ENCODE measurements at places on chromosomes 3 and 15. TPM values are rescaled to one million over a fixed set of nuclear protein-coding genes. Genes with fewer than 3 reads are reported as not detected.
A peak's percentile ranks its signal among the peaks of the same experiment; 100 is the strongest.

DNA sequence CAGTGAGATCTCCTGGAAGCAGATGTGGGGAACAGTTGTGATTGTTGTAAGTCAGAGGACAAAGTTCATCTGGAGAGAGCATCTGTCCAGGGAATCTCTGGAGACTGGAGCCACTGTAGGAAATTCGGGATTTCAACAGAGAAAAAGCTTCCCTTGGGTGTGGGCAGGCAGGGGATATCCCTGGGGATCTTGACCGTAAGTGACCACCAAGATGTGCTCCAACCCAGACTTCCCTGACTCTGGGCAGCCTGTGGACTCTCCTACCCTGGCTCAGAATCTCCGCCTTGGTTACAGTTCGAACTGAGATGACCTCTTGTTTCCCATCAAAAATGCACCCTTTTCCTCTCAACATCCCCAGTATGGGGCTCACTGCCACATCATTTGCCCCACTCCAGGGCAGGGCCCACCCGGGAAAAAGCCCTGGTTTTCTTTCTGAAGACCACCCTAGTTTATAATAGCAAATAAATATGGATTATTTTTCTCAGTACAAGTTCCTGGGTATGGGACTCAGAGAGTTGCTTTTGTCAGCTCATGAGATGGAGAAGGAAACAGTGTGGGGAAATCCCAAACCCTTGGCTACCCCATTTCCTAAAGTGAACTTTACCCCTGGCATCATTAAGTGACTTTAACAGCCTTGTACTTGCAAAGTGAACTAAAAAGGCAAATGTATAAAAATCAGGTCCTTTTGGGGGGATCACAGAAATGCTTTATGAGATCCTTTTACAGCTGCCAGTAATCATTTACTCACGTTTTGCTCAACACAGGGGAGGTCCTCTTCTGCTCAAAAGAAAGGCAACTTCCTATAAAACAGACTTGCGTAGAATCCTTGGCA, 89.9 kb downstream of the CCNL1 start:
- no peak overlapping the region for H3K27ac ChIP-seq
- no peak overlapping the region for H3K4me3 ChIP-seq
- H3K4me1 ChIP-seq: peaks cover 19% of the 10 kb centered on the region
- no peaks in the 10 kb centered on the region for H3K36me3 ChIP-seq

GRCh38 chr3:186097663-186098451, 11.0 kb downstream of the ETV5 start:
- peak overlapping the region; percentile 86 for H3K27ac ChIP-seq
- peaks cover 30% of the 10 kb centered on the region for H3K4me1 ChIP-seq
- H3K36me3 ChIP-seq: peaks cover 2% of the 10 kb centered on the region
- H3K27me3 ChIP-seq: no peaks in the 10 kb centered on the region
- H3K4me3 ChIP-seq: peak overlapping the region; percentile 75

GRCh38 chr15:56765251-56765650, 31.9 kb upstream of the ZNF280D start:
- no peak overlapping the region for H3K27ac ChIP-seq
- DNase-seq: no peak
- H3K4me1 ChIP-seq: peaks cover 12% of the 10 kb centered on the region
- no peaks in the 10 kb centered on the region for H3K27me3 ChIP-seq
- no peak overlapping the region for H3K4me3 ChIP-seq

GRCh38 chr3:25573386-25574171, 91.1 kb downstream of the TOP2B start:
- peaks cover 1% of the 10 kb centered on the region for H3K36me3 ChIP-seq
- peak overlapping the region; percentile 20 for H3K4me3 ChIP-seq
- H3K4me1 ChIP-seq: peaks cover 54% of the 10 kb centered on the region
- no peaks in the 10 kb centered on the region for H3K27me3 ChIP-seq

DNA sequence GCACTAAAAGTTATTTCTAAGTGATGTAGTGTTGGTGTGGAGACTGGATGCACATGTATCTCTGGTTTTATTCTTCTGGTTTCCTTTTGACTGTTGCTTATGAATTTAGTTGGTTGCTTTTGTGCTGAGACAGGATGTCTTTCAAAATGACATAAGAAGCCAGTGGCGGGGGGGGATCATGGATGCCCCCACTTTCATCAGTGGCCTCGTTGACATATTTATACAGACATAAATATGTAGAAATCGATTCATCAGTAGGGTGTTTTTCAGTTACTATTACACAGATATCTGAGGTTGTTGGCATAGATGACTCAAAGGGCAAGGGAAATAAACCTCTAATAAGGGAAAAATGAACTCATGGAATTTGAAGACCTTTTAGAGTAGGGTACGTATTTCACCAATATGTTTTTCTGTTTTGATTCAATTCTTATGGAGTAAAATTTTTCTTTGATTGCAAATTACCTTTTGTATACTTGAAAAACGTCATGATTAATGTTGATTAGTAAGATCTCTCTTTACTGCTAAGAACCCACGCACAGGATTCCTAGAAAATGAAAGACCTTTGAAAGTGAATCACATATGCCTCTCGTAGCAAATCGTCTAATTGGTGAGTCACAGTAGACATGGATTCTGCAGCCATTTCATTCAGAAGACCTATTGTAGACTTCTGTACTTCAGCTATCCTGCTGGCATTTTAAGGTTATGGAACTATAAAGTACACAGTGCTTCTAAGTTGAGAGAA, 97.4 kb upstream of the RBMS3 start:
- H3K27me3 ChIP-seq: no peaks in the 10 kb centered on the region
- H3K4me3 ChIP-seq: no peak overlapping the region

DNA sequence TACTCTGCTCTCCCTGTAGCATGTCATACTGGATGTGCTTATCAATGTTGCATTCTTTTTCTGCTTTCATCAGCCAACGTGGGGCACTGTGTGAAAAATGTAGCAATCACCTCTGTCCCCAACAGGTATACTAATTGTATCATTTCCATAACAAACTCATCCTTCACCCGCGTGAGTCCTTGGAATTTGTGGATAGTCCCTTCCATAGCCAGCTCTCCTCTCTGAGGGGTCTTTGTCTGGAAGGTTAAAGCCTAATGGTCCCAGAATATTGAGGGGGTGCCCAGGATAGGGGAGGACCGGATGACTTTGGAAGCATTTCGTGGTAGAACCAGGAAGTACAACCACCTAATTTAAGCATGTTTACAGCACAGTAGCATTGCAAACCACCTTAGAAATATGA, 124.6 kb downstream of the FOXB1 start:
- no peak overlapping the region for H3K27ac ChIP-seq
- no peak for DNase-seq
- peaks cover 32% of the 10 kb centered on the region for H3K27me3 ChIP-seq
- no peak overlapping the region for H3K4me3 ChIP-seq

DNA sequence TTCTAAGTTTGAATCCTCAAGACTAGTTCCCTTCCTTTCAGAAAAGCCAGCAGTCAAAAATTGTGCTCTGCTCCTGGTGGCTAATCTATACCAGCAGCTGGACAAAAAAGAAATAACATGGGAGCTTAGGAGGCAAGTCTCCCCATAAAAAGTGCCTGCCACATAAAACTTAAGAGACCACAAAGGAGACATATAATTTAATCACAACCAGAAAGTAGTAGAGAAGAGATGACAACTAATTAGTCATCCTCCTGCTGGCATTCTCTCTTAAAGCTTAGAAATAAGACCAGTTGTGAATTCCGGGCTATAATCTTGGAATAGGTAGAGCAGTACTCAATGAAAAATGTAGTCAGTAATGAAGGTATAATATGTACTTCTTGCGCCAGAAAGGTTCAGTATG, 20.2 kb upstream of the IMPG2 start:
- no peaks in the 10 kb centered on the region for H3K4me1 ChIP-seq
- DNase-seq: no peak
- peaks cover 18% of the 10 kb centered on the region for H3K36me3 ChIP-seq
- H3K4me3 ChIP-seq: no peak overlapping the region
- H3K27ac ChIP-seq: no peak overlapping the region

- DNase-seq: no peak
- peaks cover 14% of the 10 kb centered on the region for H3K36me3 ChIP-seq
- peak overlapping the region; percentile 99 for H3K4me3 ChIP-seq
- H3K4me1 ChIP-seq: peaks cover 38% of the 10 kb centered on the region
- H3K27ac ChIP-seq: peak overlapping the region; percentile 98
- H3K27me3 ChIP-seq: no peaks in the 10 kb centered on the region
These were observed 634 bp downstream of the ZMAT3 start for GRCh38 chr3:179071027-179071322.

DNA sequence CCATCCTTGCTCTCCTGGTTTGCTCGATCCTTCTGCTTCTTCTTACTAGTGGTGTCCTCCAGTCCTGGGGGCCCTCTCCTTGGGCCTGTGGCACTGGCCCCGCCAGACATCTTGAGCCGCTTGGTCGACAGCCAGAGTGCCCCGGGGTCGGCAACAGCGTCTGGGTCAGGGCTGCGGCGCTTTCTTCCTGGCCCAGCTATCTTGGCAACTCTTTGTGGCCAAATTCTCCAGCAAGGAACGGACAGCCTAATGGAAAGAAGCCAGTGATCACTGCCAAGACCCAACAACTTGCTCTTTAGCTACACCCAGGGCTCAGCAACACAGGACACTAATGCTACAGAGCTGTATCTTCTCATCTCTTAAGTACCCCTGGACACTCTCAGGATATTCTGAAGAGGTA, 1.6 kb downstream of the USP19 start:
- H3K27ac ChIP-seq: peak overlapping the region; percentile 41
- H3K27me3 ChIP-seq: no peaks in the 10 kb centered on the region
- H3K4me3 ChIP-seq: no peak overlapping the region
- H3K36me3 ChIP-seq: peaks cover 33% of the 10 kb centered on the region
- DNase-seq: no peak

- no peak for DNase-seq
- no peaks in the 10 kb centered on the region for H3K27me3 ChIP-seq
- peak overlapping the region; percentile 93 for H3K27ac ChIP-seq
- H3K4me1 ChIP-seq: peaks cover 17% of the 10 kb centered on the region
- H3K4me3 ChIP-seq: no peak overlapping the region
- H3K36me3 ChIP-seq: peaks cover 1% of the 10 kb centered on the region
These were observed 268.5 kb upstream of the TMC3 start for GRCh38 chr15:81642451-81642990.

GRCh38 chr15:51227940-51228732, 110.3 kb downstream of the CYP19A1 start:
- DNase-seq: no peak
- H3K4me1 ChIP-seq: peaks cover 30% of the 10 kb centered on the region
- no peaks in the 10 kb centered on the region for H3K27me3 ChIP-seq

GRCh38 chr3:107752202-107752990, 229.6 kb downstream of the BBX start:
- H3K4me3 ChIP-seq: no peak overlapping the region
- H3K27ac ChIP-seq: no peak overlapping the region
- no peaks in the 10 kb centered on the region for H3K27me3 ChIP-seq
- no peaks in the 10 kb centered on the region for H3K4me1 ChIP-seq
- H3K36me3 ChIP-seq: peaks cover 5% of the 10 kb centered on the region

DNA sequence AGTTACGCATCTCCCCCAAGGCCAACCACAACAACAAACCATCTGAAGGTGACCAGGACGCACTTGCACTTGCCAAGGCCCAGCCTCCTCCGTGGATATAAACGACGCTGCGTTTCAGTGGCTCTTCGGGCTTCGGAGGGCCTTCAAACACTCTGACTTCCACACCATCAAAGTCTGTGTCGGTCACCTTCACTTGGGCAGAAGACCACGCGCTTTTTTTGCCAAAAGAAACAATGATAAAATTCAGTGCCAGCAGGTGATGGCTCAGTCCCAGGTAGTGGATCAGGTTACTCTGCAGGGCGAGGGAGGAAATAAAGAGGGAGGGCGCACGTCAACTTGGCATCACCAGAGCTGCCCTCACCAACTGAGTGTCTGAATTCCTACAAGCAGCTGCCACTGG, 63.0 kb downstream of the NCEH1 start:
- H3K4me1 ChIP-seq: peaks cover 10% of the 10 kb centered on the region
- H3K27ac ChIP-seq: no peak overlapping the region
- no peak for DNase-seq
- no peak overlapping the region for H3K4me3 ChIP-seq
- no peaks in the 10 kb centered on the region for H3K36me3 ChIP-seq

DNA sequence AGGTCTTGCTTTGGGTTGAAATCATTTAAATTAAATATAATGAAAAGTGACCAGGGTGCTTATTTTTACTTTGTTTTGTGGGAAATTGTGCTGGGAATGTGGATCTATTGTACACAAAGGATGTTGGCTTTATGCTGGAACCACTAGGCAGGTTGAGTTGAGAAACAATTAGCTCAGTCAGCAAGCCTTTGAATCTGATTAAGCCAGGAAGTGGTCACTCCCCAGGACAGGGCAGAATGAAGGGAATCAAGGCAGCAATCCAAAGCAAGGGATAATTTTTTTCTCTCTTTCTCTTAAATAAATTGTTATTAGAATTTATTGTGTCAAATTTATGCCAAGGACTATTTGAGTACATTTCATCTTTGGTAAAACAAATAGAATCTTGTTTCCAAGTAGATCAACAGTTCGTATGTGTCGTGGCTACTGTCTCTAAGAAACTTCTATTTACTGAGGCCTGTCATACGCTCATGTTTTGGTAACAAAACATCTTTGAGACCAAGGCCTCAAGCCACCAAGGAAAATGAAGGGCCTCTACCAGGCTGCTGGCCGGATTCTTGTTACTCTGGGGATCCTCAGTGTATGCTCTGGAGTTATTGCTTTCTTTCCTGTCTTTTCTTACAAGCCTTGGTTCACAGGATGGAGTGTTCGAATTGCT, at the start of gene TMEM212:
Gene TMEM212, plus strand, starts transcription at position 486 of the 655 bp plus-strand sequence. Its CDS starts 35 bp downstream, at position 521.
- H3K27me3 ChIP-seq: no peaks in the 10 kb centered on the region
- H3K4me1 ChIP-seq: peaks cover 70% of the 10 kb centered on the region

DNA sequence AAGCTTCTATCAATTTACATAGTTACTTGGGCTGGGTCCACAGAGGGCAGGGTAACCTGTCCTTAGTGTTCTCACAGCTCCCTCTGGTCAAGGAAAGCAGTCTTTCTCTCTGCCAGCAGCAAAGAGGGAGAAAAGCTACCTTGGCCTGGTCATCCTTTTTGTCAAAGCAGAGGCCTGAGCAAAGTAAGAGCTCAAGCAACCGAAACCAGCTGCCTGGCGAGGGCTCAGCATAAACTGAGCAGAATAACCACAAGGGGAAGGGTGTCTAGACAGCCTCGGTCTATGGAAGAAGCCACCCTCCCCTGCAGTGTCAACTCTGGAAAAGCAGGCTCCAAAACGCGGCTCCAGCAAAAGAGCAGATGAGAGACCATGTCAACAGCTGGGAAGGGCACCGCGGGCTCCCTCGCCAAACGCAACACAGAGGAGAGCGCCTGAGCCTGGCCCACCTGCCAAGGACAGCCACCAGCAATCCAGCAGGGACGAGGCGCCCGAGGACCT, 17.4 kb downstream of the LRIG1 start:
- DNase-seq: no peak
- H3K27ac ChIP-seq: peak overlapping the region; percentile 95
- H3K27me3 ChIP-seq: no peaks in the 10 kb centered on the region
- peaks cover 92% of the 10 kb centered on the region for H3K4me1 ChIP-seq

- H3K4me1 ChIP-seq: peaks cover 7% of the 10 kb centered on the region
- no peaks in the 10 kb centered on the region for H3K27me3 ChIP-seq
- peak; percentile 75 for DNase-seq
- H3K36me3 ChIP-seq: no peaks in the 10 kb centered on the region
- no peak overlapping the region for H3K27ac ChIP-seq
- H3K4me3 ChIP-seq: no peak overlapping the region
These were observed 97.6 kb upstream of the ALDH1A3 start for GRCh38 chr15:100781961-100782530.

The CADPS gene
- total RNA-seq: not detected

The ZNF620 gene
- total RNA-seq: 1.1 TPM

The SKOR1 gene
- 0.27 TPM for total RNA-seq

The GOLGA6L24 gene
- total RNA-seq: not detected

The ELP6 gene
- total RNA-seq: 28.8 TPM

The ZKSCAN7 gene
- total RNA-seq: 6.8 TPM

The ACP3 gene
- not detected for total RNA-seq

The EIF4A2 gene
- total RNA-seq: 311 TPM

The GOLGA8Q gene
- 3.2 TPM for total RNA-seq

Measured in chondrocyte (in vitro differentiated cells).